Progenitor cell of endocrine pancreas (in vitro differentiated cells): ENCODE measurements at places on chromosomes 5 and 9.

- DNase-seq = no peak
- H3K27ac ChIP-seq = no peak overlapping the region
- H3K4me1 ChIP-seq = no peaks in the 10 kb centered on the region
- no peaks in the 10 kb centered on the region for H3K36me3 ChIP-seq
- no peaks in the 10 kb centered on the region for H3K27me3 ChIP-seq
Measured at GRCh38 chr9:116008278-116008677, 145.3 kb upstream of the PAPPA start.

GRCh38 chr9:109561137-109561536 lies 63.0 kb upstream of the PTPN3 start:
- no peak for DNase-seq
- H3K4me3 ChIP-seq = no peak overlapping the region
- H3K36me3 ChIP-seq = no peaks in the 10 kb centered on the region
- H3K4me1 ChIP-seq = peaks cover 3% of the 10 kb centered on the region

DNA sequence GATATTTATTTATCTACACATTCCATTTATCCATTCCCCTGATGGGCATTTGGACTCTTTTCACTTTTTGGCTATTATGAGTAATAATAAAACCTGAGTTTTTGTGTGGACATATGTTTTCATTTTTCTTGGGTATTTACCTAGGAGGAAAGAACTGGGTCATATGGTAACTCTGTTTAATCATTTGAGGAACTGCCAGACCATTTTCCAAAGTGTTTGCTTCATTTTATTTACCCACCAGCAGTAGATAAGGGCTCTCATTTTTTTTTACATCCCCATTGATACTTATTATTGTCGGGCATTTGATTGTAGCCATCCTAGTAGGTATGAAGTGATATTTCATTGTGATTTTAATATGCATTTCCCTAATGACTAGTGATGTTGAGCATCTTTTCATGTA lies 7.7 kb upstream of the PTPDC1 start:
- no peak overlapping the region for H3K4me3 ChIP-seq
- H3K4me1 ChIP-seq = peaks cover 3% of the 10 kb centered on the region
- no peaks in the 10 kb centered on the region for H3K27me3 ChIP-seq
- DNase-seq = no peak
- H3K27ac ChIP-seq = peak overlapping the region; percentile 2
- peaks cover 10% of the 10 kb centered on the region for H3K36me3 ChIP-seq

DNA sequence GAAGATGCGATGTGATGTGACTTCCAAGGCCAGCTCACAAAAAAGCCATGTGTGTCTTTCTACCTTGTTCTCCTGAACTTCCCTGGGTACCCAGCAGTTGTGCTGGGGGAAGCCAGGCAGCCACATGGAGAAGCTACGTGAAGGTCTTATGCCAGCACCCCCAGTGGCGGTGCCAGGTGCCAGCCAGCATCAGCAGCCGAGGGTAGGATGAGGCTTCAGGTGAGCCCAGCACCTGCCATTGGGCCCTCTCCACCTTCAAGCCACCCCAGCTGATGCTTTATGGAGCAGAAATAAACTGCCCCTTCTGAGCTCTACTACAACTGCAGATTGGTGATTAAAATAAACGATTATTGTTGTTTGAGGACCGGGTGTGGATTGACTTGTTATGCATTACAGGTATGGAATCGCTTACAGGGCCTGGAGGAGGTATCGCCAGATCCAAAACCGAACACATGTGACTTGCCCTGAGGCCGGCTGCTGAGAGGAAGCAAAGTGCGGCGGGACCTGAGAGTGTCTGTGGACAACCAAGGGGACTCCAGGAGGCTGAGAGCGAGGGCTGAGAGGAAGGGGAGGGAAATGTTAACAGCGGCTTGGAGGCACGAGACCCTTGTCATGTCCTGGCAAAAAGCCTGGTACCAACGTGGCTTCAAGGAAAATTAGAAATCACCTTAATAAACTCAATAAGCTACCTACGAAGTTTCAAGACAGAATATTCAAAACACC lies 36.0 kb upstream of the OLFM1 start:
- H3K27me3 ChIP-seq = peaks cover 36% of the 10 kb centered on the region
- H3K4me1 ChIP-seq = no peaks in the 10 kb centered on the region

DNA sequence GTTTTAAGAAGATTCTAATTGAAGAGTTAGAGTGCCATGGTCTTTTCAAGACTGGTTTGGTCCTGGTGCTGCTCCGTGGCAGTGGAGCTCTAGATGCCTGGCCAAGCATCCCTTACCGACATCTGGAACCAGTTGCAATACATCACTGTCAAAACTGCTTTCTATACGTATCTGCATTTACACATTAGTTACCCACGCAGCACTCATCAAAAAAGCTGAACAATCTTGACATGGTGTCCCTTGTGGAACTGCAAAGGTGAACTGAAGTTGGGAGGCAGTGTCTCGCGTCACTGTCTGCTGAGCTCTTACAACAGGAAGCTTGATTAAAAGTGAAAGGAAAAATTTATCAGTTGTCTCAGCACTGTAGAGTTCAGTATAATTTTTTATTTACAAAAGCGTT lies 82.6 kb downstream of the PBX3 start:
- no peaks in the 10 kb centered on the region for H3K27me3 ChIP-seq
- H3K27ac ChIP-seq = no peak overlapping the region
- H3K4me1 ChIP-seq = peaks cover 14% of the 10 kb centered on the region
